ENCODE measurements at places on chromosomes 13 and 19.

GRCh38 chr19:40084948-40085347 lies 5.8 kb downstream of the ZNF780A start:
- DNase-seq: no peak

GRCh38 chr19:47492571-47493377 lies 8.8 kb upstream of the KPTN start:
- DNase-seq: no peak

GRCh38 chr13:28495538-28496187 lies 735 bp upstream of the FLT1 start:
- DNase-seq: no peak

- DNase-seq: no peak
Observed at GRCh38 chr13:51874651-51875050, 12.9 kb downstream of the CCDC70 start.

GRCh38 chr19:51600940-51601580 lies 29.1 kb downstream of the SIGLEC5 start:
- no peak for DNase-seq

DNA sequence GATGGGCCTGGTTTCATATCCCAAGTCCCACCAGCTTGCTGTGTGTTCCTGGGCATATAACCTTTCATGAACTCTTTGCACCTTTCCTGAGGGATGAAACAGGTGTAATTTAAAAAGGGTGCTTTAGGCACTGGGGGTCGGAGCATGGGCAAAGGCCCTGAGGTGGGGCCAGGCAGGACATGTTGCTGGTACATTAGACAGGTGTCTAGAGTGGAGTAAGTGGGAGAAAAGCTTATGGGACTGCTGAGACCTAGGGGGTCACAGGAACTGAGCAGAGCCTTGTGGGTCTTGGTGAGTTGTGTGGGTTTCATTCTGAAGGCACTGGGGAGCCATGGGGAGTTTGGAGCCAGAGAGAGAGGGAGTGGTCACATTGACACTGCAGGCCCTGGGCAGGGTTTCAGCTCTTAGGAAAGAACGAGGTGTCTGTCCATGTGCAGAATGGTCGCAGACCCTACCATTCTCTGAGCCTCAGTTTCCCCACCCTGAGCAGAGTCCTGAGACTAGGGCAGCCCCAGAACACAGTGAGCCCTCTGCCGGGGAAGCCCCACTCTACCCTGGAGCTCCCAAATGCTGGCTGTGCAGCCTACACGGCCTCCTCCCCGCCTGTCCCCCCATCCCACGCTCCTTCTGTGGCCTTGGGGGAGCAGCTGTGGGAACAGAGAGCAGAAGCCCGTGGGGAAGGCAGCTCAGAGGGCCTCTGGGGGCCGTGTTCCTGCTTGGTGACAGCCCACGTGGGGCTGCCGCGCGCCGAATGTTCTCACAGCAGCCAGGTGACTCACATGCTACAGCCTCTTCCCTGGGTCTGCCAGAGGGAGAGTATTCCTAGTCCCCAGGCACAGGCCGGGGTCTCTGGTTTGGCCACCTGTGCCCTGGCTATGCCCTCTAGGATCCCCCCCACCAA lies 7.3 kb upstream of the HOMER3 start:
- no peak for DNase-seq

- DNase-seq: no peak
Observed at GRCh38 chr13:40103864-40104263, 448.4 kb downstream of the COG6 start.

DNA sequence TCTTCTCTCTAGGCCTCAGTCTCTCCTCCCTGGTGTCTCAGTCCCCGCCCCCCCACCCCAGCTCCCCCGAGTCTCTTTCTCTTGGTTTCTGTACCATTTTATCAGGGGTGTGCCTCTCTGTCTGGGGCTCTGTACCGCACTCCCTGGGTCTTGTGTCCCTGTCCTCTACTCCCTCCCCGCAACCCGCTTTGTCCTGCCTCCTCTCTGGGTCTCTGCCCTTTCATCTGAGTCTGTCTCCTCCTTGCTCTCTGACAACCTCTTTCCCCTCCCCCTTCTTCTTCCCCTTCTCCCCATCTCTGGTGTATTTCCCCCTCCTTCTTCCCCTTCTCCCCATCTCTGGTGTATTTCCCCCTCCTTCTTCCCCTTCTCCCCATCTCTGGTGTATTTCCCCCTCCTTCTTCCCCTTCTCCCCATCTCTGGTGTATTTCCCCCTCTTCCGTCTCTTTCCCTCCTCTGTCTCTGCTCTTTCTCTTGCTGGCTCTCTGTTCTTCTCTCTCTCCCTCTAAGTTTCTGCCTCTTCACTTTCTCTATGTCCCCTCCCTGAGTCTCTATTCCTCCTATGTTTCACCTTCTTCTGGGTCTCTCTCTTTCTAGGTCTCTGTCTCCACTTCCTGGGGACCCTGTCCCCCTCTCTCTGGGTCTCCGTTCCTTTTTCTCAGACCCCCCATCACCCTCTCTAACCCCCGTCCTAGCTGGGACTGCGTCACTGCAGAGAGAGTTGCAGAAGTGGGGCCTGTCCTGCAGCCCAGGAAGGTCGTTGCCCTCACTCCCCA lies 2.2 kb upstream of the KCNC3 start:
- DNase-seq: no peak

DNA sequence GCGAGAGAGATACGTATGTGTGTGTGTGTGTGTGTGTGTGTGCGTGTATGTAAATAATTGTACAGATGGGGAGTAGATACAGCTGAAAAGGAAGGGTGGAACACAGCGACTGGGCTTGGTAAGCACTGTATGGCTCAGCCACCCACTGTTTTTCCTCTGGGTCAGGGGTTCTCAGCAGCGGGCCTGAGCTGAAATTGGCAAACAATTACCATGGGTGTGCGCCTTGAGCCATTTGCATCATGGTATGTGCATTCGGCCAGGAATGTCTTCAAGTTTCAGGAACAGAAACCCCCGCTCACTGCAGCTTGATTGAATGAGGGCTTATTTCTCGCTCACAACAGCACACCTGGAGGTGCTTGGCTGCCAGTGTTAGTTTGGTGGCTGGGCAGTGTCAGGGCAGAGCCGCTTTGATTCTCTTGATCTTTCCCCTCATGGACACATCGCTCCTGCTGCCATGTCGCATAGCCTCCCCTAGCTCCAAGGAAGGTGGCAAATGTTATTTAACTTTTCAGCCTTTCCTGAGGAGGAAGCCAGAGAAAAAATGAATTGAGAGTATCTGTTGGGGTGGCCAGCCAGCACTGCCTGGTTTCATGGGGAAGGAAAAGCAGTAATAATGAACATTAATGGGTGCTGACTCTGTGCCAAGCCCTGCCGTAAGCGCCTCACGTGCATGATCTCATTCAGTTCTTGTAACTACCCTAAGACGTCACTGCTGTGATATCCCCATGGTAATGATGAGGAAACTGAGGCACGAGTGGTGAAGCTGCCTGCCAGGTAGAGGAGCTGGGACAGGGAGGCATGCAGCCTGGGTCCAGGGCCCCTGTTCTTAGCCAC lies 126.9 kb downstream of the SIPA1L3 start:
- no peak for DNase-seq

DNA sequence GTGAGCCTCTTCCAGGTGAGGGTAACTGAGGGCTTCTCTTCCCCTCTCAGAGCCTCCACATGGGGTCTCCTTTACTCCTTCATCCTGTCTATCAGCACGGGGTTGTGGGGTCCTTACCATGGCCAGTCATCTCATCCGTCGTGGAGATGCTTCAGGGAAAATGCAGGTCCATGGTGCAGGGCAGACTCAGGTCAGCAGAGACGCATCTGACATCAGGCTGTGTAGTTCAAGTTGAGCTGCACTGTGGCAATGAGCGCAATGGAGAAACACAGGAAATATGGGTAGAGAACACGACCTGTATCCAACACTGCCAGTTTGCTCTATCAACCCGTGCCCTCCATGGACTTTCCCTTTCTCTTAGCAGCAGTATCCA lies 13.9 kb downstream of the LILRA5 start:
- DNase-seq: no peak

GRCh38 chr13:91326146-91326545 lies 21.3 kb upstream of the MIR17HG start:
- no peak for DNase-seq

GRCh38 chr19:38440592-38440991 lies 7.1 kb downstream of the RYR1 start:
- DNase-seq: no peak

DNA sequence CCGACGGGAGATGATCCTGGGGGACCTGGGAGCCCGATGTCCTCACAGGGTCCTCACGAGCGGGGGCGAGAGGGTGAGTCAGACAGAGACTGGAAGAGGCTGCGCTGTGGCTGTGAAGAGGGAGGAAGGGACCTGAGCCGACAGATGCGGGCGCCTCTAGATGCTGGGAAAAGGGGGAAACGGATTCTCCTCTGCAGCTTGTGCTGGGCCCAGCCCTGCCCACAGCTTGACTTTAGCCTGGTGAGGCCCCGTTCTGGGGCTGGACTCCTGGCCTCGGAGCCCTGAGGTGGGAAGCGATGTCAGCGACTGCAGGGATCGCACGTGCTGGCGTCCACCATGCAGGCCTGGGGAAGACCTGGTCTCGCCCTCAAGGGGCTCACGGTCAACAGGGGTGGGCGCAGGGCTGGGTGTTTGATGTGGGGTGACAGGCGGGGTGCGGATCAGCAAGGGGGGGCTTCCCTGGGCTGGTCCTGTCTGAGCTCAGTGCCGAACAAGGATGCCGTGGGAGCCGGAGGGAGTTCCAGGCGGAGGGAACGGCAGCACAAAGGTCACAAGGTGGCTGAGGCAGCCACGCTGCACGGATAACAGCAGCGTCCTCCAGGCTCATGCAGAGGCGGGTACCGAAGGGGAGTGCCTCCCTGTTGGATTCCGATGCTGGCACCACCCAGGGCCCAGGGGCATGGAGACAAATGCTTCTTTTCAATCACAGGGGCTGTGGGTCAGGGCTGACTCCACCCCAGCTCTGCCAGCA lies 31.8 kb downstream of the PIP5K1C start:
- DNase-seq: no peak

GRCh38 chr19:29188289-29189032 lies 24.5 kb downstream of the UQCRFS1 start:
- no peak for DNase-seq

DNA sequence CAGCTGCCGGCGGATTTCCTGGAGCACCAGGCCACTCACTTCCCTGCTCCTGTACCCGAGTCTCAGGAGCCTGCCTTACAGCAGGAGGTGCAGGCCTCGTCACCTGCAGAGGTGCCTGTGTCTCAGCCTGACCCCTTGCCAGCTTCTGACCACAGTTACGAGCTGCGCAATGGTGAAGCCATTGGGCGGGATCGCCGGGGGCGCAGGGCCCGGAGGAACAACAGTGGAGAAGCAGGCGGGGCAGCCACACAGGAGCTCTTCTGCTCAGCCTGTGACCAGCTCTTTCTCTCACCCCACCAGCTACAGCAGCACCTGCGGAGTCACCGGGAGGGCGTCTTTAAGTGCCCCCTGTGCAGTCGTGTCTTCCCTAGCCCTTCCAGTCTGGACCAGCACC lies 3.3 kb downstream of the ZNF574 start:
- DNase-seq: no peak

DNA sequence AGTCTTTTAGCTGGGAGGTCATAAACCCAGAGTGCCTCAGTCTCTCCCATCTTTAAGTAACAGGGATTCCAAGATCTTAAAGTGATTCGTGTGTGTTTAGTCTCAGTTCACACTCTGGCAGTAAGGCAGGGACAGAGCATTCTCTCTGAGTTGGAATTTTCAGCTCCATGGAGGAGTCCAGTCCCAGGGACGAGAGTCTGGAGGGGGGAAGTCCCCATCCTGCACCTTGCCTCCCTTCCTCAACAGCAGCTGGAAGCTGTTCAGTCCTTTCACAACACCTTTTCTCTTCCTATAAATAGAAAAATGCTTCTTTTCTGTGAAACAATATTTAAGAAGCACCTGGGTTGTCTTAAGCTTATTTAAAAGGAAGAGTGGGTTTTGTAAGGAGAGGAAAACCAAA lies 82.0 kb downstream of the KLF5 start:
- no peak for DNase-seq

GRCh38 chr19:47603706-47604565 lies 5.0 kb upstream of the BICRA start:
- no peak for DNase-seq

DNA sequence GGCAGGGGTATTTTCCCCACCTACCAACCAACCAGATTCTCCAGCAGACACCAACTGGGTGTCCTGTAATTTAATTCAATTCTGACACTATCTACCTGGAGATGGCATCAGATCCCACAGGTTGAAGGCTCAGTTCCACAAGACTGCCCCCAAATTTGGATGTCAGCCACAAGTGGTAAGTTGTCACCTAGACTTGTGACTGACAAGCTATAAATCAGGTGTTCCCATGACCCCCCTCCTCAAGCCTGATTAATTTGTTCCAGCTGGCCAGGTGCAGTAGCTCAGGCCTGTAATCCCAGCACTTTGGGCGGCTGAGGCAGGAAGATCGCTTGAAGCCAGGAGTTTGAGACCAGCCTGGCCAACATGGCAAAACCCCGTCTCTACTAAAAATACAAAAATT lies 10.6 kb upstream of the HAUS5 start:
- DNase-seq: no peak

DNA sequence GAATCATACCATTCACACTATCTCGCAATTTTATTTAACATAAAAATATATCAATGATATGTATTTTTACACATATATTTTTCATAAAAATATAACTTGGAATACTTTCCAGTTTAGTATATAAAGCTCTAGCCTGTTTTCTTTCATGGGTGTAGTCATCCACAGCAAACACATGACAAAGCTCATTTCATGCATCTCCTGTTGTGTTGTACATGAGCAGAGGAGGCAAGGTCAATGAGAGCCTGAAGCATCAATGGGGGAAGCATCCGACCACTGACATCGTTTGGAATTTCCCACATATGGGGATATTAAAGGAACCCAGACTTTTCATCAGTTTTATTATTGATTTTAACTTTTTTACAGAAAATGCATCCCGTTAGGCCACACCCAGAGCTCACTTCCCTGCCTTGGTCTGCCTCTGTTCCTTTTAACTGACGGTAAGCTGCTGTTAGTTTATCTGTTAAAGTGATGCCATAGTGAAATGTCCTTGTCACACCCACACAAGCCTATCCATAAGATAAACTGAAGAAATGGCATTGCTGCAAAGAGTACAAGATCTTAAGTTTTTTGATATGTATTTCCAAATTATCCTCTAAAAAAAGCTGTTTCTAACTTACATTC lies 44.0 kb downstream of the MIPEP start:
- no peak for DNase-seq

- no peak for DNase-seq
Observed at GRCh38 chr13:111210544-111211469, 95.7 kb downstream of the ARHGEF7 start.

All from stimulated activated CD8-positive, alpha-beta memory T cell treated with anti-CD3 and anti-CD28 coated beads, Interleukin-7, amount 100 ng/mL, for 1 hour (primary cell).